Type B pancreatic cell (in vitro differentiated cells): ENCODE measurements at places on chromosomes 1 and 21. TPM values are rescaled to one million over a fixed set of nuclear protein-coding genes. Genes with fewer than 3 reads are reported as not detected.

GRCh38 chr1:89129911-89130310 lies 4.0 kb upstream of the GBP2 start:
- H3K36me3 ChIP-seq, result no peaks in the 10 kb centered on the region
- peaks cover 11% of the 10 kb centered on the region for H3K4me1 ChIP-seq
- H3K27me3 ChIP-seq, result peaks cover 4% of the 10 kb centered on the region
- no peak overlapping the region for H3K4me3 ChIP-seq

DNA sequence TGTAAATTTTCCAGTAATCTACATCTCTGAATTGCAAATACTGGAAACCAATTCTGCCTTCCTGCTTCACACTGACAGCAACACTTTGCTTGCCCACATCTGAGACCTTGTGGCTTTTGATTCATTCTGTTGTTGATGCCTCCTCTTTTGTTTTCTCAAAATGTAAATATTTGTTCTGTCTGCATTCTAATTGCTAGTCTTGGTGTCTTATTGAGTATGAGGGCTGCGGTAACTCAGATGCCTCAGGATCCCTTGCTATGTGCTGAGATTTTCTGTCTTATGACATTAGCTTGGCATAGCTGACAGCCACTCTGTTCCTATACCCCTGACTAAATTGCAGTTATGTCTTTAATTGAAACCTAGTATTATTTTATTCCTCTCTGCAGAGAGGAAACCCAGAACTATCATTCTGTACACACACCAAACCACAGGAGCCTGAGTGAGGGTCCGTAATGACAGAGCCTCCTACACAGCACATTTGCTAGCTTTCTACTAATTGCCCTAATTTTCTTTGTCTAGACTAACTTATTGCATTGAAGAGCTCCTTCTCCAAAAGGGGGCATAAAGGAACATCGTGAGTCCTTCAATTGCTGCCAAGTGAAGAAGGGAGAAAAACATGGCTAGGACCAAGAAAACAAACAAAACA lies 72.1 kb downstream of the GREM2 start:
- H3K4me1 ChIP-seq, result no peaks in the 10 kb centered on the region
- H3K27ac ChIP-seq, result no peak overlapping the region
- no peaks in the 10 kb centered on the region for H3K36me3 ChIP-seq
- H3K4me3 ChIP-seq, result no peak overlapping the region

- no peak overlapping the region for H3K4me3 ChIP-seq
- DNase-seq, result no peak
- H3K27me3 ChIP-seq, result no peaks in the 10 kb centered on the region
- no peaks in the 10 kb centered on the region for H3K36me3 ChIP-seq
- no peaks in the 10 kb centered on the region for H3K4me1 ChIP-seq
These were observed 137.6 kb upstream of the RNPC3 start for GRCh38 chr1:103387898-103388297.

TRIM46 gene
- 2.0 and 8.1 TPM in 2 replicates for total RNA-seq

DNA sequence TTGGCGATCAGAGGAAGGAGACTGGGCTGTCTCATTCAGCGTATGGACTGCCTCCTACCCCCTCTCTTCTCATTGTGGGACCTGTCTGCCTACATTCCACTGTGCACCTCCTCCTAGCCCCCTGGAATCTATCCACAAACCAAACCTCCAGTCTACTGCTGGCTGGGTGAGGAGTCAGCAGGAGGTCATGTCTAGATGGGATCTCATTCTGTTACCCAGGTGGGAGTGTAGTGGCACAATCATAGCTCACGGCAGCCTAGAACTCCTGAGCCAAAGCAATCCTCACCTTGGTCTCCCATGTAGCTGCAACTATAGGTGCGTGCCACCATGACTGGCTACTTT lies 18.0 kb upstream of the TTC22 start:
- H3K36me3 ChIP-seq, result no peaks in the 10 kb centered on the region
- H3K27ac ChIP-seq, result peak overlapping the region; percentile 65
- H3K27me3 ChIP-seq, result peaks cover 14% of the 10 kb centered on the region
- H3K4me3 ChIP-seq, result peak overlapping the region; percentile 18
- peak; percentile 44 for DNase-seq

GRCh38 chr1:110005971-110006370 lies 21.4 kb downstream of the AHCYL1 start:
- peak overlapping the region; percentile 1 for H3K4me3 ChIP-seq
- peak overlapping the region; percentile 94 for H3K27ac ChIP-seq
- H3K36me3 ChIP-seq, result peaks cover 4% of the 10 kb centered on the region
- H3K27me3 ChIP-seq, result no peaks in the 10 kb centered on the region
- H3K4me1 ChIP-seq, result peaks cover 51% of the 10 kb centered on the region
- DNase-seq, result no peak

GRCh38 chr1:220528679-220529501 lies 954 bp downstream of the MARK1 start:
- H3K4me1 ChIP-seq, result peaks cover 26% of the 10 kb centered on the region
- H3K4me3 ChIP-seq, result peak overlapping the region; percentile 98
- H3K36me3 ChIP-seq, result peaks cover 6% of the 10 kb centered on the region
